ENCODE measurements at places on chromosomes 3 and 15. TPM values are rescaled to one million over a fixed set of nuclear protein-coding genes. Genes with fewer than 3 reads are reported as not detected.
A peak's percentile ranks its signal among the peaks of the same experiment; 100 is the strongest.

DNA sequence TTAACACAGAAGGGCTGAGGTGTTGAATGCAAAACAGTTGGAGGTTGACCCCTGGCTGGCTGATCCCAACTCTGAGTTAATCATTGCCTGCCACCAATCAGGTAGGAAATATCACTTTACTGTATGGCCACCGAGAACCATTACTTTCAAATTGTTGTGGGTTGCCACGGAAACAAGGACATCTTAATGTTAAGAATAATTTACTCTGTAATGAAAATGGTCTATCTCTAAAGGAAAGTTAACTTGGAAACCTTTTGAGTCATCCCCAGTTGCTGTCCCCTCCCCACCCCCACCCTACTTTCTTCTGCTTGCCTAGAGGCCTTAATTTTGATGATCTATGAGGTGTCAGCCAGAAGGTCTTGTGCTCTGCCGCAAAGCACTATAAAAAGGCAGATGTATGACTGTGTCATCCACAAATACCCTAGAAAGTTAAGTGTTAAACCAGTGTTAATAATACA lies 78.7 kb upstream of the SNRK start:
- DNase-seq: no peak

DNA sequence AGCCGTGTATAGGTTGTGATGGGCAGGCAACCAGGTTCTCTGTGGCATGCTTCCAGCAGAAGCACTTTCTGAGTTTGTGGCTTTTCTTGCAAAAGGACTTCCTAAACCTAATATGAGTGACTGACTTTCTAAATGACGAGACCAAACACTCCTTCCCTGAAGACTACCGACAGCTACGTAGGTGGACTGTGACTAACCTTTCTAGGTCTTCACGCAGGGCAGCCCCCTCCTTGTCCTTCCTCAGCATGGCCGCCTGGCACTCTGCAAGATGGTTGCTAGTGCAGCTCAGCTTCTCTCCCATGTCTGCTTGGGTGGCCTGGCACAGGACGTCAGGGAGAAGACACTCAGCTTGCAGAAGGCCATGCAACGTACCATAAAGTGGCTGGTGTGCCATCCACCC lies 20.9 kb downstream of the CXCR6 start:
- no peak for DNase-seq

DNA sequence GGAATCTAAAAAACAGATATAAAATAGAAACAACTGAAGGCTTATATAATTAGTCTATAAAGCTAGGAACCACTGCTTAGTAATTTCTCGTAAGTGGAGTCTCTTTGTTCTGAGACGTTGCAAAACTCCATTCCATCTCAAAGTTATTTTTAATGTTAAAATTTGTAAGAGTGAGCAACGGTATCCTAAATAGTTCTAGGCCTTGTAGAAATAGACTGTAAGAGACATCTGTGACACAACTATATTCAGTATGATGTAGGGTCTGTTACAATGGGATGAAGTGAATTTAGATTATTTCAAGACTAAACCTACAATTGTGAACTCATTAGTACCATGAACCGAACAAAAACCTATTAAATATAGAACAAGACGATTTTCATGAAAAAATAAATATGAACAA lies 57.2 kb downstream of the UBE3A start:
- DNase-seq: no peak

GRCh38 chr3:36476286-36476942 lies 96.1 kb downstream of the STAC start:
- DNase-seq: no peak

DNA sequence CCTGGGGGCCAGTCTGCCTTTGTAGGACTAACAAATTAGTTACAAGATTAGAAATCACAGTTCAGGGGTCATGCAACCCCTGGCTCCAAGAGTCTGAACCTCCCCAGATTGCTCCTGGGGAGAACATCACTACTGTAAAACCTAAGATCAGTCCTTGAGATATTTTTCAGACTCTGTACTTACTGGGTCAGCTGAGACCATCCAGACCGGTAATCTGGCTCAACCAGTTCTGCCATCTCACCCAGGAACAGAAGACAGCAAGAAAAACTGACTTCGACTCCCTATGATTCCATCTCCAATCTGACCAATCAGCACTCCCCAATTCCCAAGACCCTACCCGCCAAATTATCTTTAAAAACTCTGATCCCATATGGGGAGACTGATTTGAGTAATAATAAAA lies 47.5 kb downstream of the NMD3 start:
- no peak for DNase-seq

DNA sequence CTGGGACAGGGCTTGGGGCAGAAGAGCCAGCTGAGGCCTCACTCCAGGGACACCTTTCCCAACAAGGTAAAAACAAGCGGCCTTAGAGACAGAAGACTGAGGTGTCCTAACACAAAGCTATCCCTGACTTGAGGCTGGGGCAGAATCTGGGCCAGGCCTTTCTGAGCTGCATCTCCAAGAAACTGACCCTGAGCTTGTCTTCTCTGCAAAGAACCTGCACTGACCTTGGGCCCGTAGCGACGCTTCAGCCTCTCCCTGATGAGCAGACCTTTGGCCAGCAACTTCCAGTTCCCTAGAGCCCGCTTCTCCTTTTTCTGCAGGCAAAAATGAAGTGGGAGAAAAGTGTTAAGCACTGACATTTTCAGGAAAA lies 22.2 kb downstream of the TMEM43 start:
- no peak for DNase-seq

DNA sequence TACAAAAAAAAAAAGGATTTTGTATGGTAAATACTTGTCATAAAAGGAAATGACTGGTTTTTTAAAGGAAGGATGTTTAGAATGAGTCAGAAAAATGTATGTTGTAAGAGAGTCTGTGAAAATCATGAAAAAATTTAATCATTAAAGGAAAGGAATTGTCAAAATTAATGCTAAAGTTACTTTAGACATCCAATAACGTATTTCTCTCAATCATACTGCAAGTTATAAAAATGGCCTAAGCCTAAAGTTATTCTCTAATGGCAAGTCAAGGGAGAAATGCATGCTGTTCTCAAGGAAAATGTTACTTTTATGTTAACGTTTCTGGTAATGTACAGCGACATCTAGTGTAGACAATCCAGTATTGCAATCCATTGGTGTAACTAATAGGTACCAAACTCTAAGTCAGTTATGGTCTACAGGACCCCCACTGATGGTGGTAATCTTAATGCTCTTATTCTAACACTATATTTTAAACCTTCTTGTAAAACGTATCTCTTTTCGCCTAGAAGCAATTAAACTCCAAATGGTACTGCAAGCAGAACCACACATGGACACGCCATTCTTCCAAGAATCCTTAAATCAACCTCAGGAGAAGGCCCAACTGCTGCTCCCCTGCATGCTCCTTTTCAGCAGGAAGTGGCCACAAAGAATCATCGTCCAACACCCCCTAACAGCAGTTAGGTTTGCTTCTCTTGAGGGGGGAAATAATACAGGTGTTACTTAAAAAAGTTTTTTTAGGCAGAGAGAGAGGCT lies 35.2 kb downstream of the NCEH1 start:
- DNase-seq: peak; percentile 35

GRCh38 chr3:17006132-17006852 lies 121.5 kb downstream of the PLCL2 start:
- DNase-seq: no peak

GRCh38 chr3:119444590-119444989 lies 18.8 kb downstream of the TMEM39A start:
- DNase-seq: no peak

- DNase-seq: no peak
These were observed 220.9 kb upstream of the SUCLG2 start for GRCh38 chr3:67875338-67875737.

DNA sequence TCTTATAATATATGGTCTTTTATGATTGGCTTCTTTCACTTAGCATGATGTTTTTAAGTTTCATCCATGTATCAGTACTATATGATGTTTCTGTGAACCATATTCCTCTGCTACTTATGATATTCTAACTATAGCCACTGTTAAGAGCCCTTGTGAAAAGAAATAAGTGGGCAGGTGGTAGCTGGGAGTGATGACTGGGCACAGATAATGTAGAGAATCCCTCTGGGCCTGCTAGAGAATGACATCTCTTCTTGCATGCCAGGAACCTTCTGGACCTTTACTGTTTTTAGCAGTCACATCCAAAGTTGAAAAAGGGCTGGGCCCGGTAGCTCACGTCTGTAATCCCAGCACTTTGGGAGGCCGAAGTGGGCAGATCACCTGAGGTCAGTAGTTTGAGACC lies 10.2 kb downstream of the IDH3A start:
- no peak for DNase-seq

DNA sequence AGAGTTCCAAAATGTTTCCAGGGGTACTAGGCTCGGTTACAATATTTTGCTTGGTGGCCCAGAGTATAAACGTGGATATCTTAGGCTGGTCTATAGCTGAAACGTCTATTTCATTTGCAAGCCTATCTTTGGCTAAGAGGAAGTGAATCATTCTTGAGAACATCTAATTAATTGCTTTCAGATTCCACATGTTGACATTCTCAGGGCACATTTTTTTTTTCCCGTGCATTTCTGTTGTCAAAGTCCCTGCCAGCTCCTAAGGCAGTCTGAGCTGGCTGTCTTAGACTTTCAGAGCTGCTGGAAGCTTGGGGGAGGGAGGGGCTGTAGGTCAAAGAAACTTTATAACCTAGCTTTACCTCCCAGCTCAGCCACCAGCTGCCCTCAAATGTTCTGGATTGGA lies 23.2 kb upstream of the LAMP3 start:
- DNase-seq: no peak

- peak; percentile 71 for DNase-seq
These were observed 1.6 kb upstream of the NTRK3 start for GRCh38 chr15:88258093-88258641.

GRCh38 chr3:99625643-99626416 lies 12.6 kb upstream of the COL8A1 start:
- no peak for DNase-seq

ISLR2 gene
- total RNA-seq: 0.21 TPM

PLSCR2 gene
- total RNA-seq: not detected

AP2M1 gene
- 401 TPM for total RNA-seq

PRR20G gene
- not detected for total RNA-seq

SPINT1 gene
- 28.6 TPM for total RNA-seq

BSN gene
- total RNA-seq: 2.4 TPM

All from endothelial cell (in vitro differentiated cells).